ENCODE measurements at places on chromosomes 3 and 15.
A peak's percentile ranks its signal among the peaks of the same experiment; 100 is the strongest.

- DNase-seq, result peak; percentile 71
Measured at GRCh38 chr3:162390891-162391290, 894.3 kb downstream of the OTOL1 start.

GRCh38 chr3:73177827-73178226, 116.4 kb downstream of the EBLN2 start:
- no peak for DNase-seq

DNA sequence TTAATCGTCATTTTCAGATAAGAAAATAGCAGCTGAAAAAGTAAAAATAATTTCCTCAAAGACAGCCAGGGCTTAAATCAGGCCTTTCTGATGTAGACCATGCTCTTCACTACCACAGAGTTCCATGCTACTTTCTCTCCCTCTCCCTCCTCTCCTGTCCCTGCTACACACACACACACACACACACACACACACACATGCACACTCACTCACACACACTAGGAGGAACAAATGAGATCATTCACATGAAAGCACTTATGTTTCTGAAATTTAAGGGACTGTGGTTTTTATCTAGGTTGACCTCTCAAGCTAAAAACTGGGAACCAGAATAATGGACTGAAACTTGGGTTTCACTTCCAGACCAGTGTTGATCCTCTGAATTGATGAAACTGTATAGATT, 4.1 kb upstream of the PSMA4 start:
- peak; percentile 25 for DNase-seq

GRCh38 chr3:4411236-4411635, 55.8 kb downstream of the SUMF1 start:
- no peak for DNase-seq

DNA sequence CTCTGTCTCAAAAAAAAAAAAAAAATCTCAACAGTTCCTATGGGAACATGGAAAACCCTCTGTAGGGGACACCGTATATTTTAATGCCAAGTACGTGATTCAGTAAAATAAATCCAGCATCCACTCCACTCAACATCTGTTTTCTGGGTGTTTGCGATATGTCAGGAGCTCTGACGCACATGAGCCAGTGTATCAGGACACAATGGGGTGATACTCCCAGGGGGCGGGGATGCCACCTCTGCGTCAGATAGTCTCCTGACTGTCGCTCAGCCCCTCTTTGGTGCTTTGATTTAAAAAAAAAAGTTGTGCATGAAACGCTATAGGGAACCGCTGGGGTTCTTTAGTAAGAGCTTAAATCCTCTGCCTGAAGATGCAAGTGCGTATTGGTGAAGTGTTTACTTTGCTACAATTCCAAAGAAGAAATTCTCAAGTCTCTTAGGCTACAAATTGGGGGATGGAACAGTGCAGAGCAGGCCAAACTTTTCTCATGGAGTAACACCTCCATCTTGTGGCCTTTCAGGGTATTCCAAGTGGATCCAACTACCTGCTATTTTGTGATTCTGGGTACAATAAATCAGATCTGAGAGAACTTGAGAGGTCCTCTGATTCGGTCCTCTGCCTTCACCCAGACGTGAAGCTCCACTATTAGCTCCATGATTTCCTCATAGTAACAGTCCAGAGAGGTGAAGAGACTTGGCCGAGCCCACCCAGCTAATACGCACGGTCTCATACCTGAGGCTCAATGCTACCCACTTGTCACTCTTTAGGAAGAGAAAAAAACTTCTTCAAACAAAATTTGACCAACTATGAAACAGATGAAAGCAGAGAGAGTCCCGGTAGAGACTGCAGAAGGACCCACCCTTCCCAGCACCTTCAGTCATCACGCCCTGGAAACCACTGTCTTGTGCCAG, 9.3 kb upstream of the NR2E3 start:
- peak; percentile 66 for DNase-seq

DNA sequence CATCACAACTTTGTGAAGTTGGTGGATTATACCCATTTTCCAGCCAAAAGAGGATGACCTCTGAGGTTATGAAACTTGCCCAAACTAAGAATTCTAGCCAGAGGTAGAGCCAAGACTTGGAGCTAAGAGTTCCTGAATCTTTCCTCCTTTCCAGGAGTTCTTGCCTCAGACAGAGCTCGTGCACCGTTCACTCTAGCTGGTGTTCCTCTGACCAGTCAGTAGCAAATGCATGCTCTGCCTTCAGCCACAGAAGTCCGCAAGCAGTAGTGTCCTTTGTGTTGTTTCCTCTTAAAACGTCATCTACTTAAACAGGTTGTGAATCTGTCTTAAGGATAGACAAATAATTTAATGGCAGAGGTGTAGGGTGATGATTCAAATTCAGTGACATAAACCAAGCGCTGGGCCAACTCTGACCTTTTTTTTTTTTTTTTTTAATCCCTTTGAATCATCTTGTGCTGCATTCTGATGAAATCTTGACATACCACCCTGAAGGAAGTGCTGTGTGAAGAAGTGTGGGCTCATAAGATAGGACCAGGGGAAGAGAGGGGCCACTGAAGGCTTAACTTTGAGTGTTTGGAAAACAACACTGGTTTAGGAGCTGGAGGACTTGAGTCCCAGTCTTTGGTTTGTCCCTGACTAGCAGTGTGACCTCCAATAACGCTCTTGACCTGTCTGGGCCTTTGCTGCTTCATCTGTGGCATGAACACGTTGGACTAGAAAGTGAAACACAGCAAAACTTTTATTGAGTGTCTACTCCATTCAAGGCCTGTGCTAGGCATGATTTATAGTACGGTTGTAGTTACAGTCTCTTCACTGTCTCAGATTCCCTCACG, 53.4 kb downstream of the ITPR1 start:
- no peak for DNase-seq

- peak; percentile 74 for DNase-seq
Measured at GRCh38 chr3:11118181-11118682, 36.1 kb upstream of the HRH1 start.

GRCh38 chr3:194346621-194347020, 4.5 kb downstream of the CPN2 start:
- DNase-seq, result peak; percentile 58

DNA sequence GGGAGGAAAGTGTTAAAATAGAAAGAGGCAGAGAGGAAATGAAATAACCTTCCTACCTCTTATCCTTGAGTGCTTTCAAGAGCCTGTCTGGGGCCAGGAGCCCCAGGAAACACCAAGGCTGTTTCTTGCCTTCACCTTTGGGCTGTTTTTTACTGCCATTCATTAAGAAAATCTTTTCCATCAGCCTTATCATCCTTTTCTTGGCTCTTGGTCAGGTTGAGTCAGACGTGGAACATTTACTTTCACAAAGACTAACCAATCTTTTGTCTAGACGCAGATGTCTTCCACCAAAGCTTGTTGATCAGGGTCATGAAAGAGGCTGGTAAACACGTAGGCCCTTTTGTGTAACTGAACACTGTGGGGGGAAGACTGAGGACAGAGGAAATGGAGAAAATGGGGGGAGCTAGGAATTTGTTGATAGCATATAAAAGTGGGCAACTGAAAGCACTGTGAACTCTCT, 151.0 kb upstream of the THBS1 start:
- DNase-seq, result peak; percentile 91

DNA sequence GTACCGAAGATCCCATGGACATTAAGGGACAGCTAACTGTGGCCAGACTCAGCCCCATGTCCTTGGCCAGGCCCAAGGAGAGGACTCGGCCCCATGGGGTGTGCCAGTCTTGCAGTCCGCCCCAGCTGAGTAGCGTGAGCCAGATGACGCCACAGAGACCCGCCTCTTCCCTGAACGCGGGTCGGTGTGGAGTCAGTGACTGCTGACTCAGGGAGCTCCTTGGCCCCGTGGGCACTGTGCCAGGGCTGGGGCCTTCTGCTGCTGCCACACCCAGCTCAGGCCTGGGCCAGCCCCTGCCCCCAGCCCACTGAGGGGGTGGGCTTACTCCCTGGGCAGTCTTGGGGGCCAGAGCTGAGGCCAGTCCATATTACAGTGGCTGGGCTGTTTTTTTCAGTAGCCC, 52.8 kb downstream of the PLXNA1 start:
- DNase-seq, result no peak

DNA sequence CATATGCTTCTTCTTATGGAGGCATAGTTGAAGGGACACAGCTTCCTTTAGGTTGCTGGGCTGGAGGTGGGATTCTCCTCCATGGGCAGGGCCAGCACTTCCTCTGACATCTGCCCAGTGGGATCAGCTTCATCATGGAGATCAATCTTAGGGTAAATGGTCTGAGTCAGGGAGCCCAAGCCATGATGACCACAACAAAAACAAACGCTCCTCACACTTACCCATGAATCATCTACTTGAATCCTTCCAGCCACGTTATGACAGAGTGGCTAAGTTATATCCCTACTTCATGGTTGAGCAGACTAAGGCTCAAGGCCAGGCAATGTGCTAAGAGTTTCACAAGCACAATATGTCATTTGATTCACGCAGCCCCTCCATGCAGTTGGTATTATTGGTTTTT, 87.2 kb upstream of the NMNAT3 start:
- DNase-seq, result peak; percentile 82

DNA sequence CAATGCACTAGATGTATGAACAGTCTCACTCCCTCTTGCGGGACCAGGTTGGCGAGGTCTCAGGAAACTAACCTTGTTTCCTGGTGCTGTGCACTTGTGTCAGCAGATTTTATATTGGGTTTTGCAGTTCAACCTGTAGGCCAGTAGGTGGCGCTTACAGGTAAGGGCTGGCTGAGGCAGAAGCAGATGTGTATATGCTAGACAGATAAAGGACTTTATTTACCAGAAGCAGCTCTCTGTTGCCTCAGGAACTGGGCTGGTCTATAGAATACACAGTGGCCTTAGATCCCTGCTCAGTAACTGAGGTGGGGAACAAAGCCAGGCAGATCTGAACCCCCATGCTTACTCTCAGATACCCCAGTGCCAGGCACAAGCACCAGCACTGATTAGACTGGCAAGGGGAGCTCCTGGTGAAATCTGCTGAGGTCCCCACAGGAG, 296.8 kb downstream of the DOCK3 start:
- peak; percentile 43 for DNase-seq

- no peak for DNase-seq
Measured at GRCh38 chr3:25350725-25351114, 77.3 kb upstream of the RARB start.

GRCh38 chr15:72887376-72887775, 103.8 kb upstream of the ADPGK start:
- no peak for DNase-seq

GRCh38 chr3:123832692-123833397, 51.3 kb downstream of the MYLK start:
- DNase-seq, result no peak

GRCh38 chr15:78893538-78893937, 20.8 kb downstream of the MORF4L1 start:
- no peak for DNase-seq

- no peak for DNase-seq
Measured at GRCh38 chr15:82298520-82298919, 35.9 kb downstream of the SAXO2 start.

DNA sequence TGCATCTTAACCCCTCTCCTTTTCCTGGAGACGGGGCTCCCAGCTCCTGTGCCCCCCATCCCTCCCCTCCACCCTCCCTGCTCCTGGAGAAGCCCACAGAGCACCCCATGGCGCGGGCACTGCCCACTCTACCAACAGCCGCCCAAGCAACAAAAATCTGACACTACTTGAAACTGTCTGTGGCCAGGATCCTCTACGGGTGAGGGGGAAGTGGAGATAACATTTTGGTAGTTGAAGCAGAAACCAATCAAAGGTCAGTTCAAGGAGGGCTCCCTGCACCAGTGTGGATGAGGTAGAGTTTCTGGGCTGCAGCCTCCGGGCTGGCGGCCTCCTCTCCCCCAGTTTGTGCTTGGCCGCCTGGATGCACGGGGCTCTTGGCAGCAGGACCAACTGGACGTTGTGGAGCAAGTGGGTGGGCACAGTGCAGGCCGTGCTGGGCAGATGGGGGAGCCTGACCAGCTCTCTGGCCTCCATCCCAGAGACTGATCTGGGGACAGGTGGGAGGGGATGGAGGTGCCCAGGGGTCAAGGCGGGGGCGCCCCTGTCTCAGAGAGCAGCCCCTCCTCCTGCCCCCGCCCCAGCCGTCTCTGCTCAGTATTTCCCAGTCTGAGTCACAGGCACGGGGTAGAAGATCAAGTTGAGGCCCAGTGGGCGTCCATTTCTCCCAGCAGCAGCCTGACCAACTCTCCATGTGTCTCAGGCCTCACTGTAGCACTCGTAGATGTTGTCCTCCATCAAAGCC, 12.8 kb downstream of the H1-8 start:
- no peak for DNase-seq

DNA sequence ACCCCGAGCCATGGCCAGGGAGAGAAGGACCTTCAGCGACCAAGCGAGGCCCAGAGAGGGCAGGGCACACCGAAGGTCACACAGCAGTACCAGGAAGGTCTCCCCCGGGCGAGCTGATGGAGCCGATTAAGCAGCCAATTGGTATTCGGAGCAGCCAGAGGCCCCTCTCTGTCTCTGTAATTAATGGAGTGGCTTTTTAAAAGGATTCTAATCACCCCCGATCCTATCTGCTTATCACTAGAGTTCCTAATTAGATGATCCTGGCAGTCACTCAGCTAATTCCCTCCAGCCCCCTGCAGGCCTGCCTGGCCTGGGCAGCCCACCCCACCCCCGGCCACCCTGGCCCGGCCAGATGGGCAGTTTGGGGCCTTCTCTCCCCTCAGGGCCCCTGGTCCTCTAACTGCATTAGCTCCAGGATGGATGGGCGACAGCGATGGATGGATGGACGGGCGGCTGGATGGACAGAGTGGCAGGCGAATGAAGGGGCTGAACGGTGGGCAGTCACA, 1.6 kb upstream of the DNAJB8 start:
- DNase-seq, result no peak

Data from AG10803 (cell line).